ENCODE measurements at places on chromosomes 2 and 18.

- no peak for DNase-seq
These were observed 366.3 kb downstream of the NYAP2 start for GRCh38 chr2:225765820-225766219.

DNA sequence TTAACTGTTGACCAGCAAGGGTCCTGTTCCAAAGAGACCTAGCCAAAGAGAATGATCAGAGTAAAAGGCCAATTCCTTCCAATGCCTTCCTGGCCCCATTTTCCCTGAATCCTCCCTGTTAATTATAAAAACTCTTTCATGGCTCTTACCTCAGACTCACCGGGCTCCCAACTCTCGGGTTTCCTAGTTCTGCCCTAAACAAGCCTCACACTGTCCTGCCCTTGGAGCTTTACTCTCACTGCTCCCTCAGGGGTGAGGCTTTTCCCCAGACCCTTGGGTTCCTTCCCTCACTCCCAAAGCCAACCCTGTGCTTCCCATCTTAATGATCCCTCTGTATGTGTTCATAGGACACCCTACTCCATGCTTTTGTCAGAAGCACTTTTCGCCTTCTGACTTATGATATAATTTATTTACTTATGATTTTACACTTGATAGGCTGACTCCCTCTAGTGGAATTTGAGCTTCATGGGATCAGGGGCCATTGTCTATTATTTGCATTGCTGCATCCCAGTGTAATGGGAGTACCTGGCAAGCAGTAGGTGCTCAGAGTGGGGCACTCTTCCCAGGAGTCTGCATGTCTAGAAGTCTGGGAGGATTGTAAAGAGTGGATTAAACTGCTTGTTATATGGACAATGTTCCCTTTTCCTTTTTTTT, 29.9 kb upstream of the ZNG1B start:
- no peak for DNase-seq

DNA sequence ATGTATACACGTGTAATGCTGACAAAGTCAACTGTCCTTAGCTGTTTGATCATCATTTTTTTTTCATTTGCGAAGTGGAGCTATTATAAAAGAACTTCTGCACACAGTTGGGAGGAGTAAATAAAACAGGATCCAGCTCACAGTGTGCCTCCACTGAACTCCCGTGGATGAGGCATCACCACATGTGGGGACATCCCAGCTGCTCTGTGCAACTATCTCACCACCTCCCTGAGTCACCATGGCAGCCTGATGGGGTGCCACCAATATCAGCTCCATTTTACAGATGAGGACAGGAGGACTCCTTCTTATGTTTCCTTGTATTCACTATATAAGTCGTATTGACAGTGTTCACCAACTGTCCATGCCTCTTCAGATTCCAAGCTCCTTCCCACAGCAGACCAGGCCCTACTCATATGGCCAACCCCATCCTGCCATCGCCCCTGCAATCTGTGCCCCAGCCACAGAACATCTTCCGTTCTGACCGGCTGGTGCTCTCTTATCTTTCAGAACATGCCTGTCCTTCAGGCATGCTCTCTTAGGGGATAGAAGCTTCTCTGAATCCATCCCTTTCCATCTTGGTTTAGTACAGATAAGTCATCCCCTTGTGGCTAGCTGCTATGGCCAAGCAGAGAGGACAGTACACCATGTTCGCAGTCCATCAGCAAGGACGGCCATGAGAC, 288.1 kb downstream of the RNF144A start:
- no peak for DNase-seq

DNA sequence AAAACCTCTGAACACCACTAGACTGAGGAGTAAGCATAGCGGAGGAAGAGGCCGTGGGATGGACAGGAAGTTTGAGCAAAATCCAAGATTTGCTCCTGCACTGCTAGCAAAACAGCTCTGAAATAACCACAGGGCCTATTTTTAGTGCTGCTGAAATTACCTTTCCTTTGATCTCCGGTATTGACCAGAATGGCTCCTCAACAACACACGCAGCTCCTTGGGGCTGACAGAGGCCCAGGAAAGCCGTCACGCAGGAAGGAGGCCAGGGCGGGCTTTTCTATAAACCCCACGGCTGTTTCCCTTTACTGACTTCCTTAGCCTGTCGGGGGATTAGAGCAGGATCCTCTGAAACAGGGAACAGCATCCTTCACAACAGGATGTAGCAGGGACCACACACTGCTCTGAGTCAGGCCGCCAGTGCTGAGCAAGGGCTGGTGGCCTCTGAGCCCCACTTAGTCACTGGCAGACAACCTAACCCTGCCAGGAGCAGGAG, 80.8 kb upstream of the LCLAT1 start:
- DNase-seq = peak; percentile 54

GRCh38 chr2:240799033-240799820, 20.8 kb downstream of the KIF1A start:
- peak; percentile 6 for DNase-seq

DNA sequence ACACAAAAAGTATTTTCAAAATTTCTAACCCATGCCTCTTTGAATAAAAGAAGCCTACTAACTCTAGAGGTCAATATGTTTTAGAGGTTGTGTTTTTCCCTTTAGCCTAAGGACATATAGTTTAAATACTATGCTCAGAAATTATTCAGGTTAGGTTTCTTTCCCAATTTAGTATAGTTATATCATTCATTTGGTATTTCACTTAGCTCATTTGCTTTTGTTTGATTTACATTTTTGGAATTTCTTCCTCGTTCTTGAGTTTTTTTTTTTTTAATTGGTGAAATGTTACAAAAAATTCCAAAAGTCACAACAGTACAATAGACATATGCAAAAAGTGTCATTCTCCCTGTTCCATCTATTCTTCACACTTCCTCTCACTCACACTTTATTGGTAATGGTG, 371.3 kb upstream of the TNP1 start:
- no peak for DNase-seq

DNA sequence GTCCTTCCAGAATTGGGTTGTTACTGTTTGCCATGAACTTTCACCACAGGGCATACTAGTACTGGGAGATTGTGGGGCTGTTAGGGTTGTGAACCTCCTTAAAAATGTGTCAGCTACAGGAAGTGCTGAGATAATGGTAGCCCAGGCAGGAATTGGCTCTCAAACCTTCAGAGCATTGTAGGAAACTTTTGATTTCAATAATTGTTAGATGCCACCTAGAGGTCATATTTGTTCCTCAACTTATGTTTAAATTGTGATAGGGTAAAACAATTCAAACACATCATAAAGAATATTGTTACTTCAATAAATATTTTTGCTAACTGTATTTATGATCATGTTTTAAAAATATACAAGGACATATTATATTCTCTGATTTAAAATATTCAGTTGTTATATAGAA, 594.6 kb downstream of the ADCYAP1 start:
- no peak for DNase-seq

DNA sequence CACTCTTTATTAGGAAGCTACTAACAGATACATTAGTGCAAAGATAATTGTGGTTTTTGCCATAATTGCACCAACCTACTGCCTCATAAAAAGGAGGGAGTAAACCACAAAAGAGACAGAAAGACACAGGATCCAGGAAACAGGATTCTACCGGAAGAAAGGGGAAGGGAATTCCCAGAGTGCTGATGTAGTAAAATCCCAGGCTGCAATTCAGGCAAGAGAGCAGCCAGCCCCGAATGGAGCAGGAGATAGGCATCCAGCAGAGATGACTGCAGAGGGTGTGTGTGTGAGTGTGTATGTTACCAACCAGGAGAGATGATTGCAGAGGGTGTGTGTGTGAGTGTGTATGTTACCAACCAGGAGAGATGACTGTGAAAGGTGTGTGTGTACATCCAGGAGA, 84.4 kb downstream of the KCNS3 start:
- no peak for DNase-seq

DNA sequence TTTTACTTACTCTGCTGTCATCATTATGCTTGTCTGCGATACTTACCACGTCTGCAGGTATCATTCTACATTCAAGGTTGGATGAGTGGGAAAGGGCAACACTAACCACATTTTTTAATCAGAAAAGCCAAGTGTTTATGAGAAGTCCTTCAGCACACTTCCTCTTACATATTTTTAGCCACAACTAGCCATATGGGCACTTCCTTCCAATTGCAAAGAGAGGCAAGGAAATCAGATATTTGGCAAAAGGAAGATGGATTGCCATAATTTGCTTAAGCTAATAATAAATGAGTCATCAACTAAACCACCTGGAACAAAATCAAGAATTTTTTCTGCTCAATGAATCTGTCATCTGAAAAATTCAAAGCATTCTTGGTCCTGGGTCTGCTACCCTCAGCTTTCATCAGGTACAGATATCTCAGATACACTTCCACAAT, 16.7 kb upstream of the MRO start:
- DNase-seq = no peak

DNA sequence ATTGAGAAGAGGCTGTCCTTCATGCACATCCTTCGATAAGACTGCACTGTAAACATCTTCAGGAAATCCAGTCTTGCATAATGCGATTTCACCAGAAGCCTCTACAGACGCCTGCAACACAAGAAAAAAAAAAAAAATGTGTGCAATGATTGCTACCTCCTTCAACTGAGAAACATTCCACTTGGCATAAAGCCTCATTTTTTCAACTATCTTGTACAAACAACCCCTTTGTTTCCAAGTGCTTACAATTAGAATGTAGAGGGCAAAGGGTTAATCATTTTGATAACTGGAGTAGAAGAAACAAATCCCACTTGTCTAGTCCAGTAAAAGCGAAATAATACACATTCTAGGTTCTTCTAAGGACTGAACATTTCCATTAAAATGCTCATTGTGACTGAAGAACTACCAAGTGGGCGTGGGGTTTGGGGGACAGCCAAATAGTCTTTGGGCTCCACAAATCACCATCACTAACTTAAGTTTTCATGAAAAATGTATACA, 29.2 kb downstream of the CDH2 start:
- no peak for DNase-seq

- DNase-seq = no peak
These were observed 127.0 kb upstream of the CCDC195 start for GRCh38 chr2:224843141-224843540.

DNA sequence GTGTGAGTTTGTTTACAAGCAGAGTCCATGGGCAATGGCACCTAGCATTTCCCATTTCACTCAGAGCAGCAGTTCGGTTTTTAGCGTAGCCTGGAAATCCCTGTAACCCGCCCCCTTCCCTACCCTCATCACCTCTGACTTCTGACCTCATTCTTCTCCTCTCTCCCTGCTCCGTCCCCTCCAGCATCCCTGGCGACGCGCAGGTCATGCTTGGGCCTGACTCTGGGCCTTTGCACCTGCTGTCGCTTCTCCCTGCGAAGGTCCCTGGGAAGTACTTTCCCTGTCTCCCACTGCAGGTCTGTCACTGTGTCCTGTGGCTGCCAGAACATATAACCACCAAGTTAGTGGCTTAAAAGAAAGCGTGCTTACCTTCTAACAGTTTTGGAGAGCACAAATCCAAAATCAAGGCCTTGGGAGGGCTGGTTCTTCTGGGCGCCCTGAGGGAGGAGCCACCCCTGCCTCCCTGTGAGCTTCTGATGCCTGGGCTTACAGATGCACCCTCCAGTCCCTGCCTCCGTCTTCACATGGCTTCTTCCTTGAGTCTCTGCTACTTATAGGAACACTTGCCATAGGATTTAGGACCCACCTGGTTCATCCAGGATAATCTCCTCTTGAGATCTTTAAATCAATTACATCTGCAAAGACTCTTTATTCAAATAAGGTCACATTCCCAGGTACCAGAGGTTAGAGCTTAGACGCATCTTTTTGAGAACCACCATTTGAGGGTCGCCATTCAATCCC, 8.1 kb upstream of the RAB17 start:
- no peak for DNase-seq

- no peak for DNase-seq
These were observed 2.3 kb downstream of the CETN1 start for GRCh38 chr18:582465-582864.

- DNase-seq = no peak
These were observed 361.6 kb downstream of the SOX11 start for GRCh38 chr2:6053743-6054142.

- no peak for DNase-seq
These were observed 33.8 kb downstream of the SMC6 start for GRCh38 chr2:17719562-17720371.

DNA sequence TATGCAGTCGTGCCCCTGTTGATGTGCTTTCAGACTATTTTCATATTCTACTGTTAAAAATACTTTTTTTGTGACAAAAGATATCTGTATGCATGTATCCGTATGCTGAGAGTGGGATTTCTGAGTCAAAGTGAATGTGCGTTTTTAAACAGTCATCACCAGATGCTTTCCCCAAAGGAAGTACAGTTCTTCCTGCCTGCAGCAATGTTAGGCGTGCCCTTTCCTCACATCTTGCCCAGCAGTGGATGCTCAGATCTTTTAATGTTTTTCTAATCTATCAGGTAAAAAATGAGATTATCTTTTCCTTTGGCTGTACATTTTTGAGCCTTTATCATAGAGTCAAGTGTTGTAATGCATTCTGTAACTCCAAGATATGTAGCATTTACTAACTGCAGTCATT, 111.7 kb downstream of the PTPRM start:
- DNase-seq = no peak

DNA sequence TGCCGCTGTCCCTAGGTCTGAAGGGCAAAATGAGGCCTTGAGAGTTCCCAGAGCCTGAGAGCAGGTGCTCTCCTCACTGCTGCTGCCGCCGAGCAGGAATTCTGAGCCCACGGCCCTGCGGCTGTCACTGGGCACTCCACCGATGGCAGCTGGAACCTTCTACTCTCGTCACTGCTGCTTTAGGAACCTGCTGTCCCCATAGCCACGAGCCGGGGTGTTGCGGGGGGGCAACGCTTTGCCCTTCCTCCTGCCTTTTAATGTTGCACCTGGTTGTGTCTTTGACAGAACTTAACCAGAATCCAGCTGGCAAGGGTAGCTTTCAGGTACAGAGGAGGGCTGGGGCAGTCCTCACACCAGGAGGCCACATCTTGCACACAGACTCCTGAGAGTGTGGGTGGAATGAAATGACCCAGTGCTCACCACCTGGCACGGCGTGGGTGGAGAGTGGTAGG, 32.3 kb downstream of the NCK2 start:
- no peak for DNase-seq

DNA sequence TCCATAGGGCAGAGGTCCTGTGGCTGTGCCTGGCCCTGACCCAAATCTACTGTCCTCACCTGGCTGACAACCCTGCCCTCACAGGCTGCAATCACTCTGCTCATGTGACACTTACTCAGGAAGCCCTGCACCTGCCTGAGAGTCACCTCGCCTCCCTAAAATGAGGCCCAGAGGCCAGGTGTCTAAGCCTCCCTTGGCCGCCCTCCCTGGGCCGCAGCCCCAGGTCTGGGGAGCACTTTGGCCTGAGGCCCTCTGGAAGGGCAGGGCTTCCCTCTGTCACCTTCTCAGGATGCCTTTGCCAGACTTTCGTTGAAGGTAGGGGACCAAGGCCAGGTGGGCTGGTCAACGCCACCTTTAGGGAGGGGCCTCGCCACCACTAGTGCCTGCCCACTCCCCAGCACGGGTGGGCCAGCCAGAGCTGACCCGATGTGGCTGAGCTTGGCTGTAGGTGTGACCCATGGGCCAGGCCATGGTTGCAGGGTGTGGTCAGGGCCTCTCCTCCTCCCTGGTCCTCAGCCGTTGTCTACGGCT, 6.1 kb upstream of the GPC1 start:
- no peak for DNase-seq

- no peak for DNase-seq
These were observed 126.0 kb downstream of the MBP start for GRCh38 chr18:77006305-77007175.

- DNase-seq = no peak
These were observed 394.3 kb upstream of the ETAA1 start for GRCh38 chr2:67002618-67003371.

- DNase-seq = no peak
These were observed 63.0 kb downstream of the TWIST2 start for GRCh38 chr2:238910751-238911351.
